ENCODE measurements at places on chromosomes 5 and 9.

GRCh38 chr9:19925674-19926503, 137.1 kb upstream of the SLC24A2 start:
- DNase-seq: peak; percentile 8

DNA sequence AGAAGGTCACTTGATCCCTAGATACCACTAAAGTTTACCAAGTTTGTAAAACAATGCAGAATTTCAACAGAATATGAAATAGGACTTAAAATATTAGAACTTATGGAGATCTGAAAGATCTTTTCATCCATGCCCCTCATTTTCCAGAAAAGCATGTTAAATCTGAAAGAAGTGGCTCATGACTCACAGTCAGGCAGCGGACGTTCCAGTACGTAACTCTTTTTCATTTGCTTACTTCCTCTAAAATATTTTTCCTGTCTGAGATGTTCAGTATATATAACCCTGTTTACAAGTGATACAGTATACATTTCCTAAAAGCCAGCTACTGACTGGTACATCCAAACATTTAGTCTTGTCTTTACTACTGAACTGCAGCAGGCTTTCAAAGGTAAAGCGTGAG, 22.3 kb downstream of the FBXW2 start:
- DNase-seq: no peak

GRCh38 chr5:149824846-149825245, 94.7 kb downstream of the PPARGC1B start:
- no peak for DNase-seq

DNA sequence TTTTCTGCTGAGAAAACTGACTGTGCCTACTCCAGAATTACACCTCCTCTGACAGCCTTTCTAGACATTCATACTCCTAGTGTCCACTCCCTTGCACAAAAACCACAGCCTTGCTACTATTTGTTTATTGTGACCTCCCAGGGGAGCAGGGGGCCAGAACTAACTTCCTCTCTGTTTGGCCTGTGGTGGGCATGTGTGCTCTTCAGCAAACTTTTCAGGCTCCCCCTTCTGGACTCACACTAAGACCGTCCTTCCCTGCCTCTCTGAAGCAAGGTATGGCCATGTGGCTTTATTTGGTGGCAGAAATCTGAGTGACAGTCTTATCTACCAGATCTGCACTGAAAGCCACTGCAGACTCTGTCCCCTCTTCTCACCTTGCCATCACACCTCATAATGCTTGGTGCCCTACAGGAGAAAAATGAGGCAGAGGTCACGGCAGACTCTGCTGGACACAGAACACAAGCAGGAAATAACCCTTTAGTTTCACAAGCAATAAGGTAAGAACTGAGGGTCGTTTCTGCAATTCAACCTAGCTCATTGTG, 28.2 kb downstream of the LIFR start:
- DNase-seq: no peak

DNA sequence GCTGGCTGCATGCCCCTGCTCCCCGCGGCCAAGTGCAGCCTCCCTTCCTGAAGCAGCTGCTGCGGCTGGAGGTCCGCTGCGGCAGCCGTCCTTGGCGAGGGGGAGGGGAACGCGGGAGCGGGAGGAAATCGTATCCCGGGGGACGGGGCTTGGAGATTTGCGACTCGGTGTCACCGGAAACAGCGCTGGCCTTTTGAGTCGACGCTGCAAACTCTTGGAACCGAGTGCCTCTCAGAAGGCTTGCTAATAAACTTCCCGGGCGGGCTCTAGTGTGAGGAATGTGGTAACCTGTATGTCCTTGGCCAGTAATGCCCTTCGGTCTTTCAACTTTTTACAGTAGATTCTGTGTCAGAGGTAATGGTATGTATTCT, 82.7 kb downstream of the PTPDC1 start:
- DNase-seq: peak; percentile 67

All from esophagus squamous epithelium (tissue), 5 donors.